ENCODE measurements at places on chromosomes 7 and 10.

GRCh38 chr10:78685466-78686103 is 383.2 kb upstream of the ZMIZ1 start:
- DNase-seq = no peak

DNA sequence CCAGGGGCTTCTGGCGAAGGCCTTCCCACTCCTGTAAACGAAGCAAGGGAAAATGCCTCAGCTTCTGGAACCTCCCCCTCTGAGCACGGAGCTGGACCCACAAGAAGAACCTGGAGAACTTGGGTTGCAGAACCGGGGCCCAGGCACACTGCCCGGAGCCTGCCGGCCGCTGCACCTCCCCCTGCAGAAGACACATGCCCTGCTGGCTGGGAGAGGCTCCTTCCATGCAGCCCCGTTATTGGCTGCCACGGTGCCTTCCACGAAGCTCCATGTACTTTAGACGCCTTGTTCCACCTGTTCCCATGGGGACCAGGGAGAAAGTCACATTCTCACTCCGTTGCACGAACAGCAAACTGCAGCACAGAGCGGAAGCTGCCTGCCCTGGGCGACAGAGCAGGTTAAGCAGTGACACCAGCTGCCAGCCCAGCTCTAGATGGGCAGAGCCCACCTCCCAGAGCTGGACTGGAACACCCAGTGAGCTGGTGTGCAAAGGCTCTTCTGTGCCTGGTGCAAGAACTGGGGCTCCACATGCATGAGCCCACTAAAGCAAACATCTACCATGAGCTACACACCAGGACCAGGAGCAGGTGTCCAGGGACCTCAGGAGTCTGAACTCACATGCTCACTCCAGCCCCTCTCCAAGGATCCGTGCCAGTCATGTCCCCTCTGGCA is 70.1 kb downstream of the TNS3 start:
- DNase-seq = no peak

DNA sequence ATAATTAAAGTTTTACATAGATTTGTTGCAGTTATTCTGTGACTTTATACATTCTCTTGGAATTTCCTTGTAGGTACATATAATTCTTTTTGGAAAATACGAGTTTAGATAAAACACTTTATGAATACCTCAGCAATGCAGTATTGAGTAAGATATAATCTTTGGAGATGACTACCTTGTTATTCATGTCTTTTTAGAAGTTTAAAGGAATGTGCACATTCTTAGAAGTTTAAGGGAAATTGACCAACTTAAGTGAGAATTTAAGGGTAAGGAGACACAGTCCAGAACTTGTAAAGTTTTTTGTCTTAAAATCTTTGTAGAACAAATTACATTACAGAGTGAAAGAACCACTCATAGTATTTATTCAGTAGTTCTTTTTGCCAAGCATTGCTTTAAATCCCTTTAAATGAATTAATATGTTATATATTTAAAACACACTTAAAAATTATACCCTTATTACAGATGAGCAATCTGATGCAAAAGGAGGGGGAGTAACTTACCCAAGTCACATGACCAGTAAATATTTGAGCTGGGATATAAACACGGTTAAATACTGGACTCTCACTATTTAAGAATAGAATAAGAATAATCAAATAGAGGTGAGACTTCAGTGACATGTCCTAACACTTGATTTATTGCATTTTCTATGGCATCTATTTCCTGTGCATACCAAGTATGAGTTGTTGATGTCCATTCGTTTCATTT is 139.5 kb upstream of the FERD3L start:
- DNase-seq = no peak

DNA sequence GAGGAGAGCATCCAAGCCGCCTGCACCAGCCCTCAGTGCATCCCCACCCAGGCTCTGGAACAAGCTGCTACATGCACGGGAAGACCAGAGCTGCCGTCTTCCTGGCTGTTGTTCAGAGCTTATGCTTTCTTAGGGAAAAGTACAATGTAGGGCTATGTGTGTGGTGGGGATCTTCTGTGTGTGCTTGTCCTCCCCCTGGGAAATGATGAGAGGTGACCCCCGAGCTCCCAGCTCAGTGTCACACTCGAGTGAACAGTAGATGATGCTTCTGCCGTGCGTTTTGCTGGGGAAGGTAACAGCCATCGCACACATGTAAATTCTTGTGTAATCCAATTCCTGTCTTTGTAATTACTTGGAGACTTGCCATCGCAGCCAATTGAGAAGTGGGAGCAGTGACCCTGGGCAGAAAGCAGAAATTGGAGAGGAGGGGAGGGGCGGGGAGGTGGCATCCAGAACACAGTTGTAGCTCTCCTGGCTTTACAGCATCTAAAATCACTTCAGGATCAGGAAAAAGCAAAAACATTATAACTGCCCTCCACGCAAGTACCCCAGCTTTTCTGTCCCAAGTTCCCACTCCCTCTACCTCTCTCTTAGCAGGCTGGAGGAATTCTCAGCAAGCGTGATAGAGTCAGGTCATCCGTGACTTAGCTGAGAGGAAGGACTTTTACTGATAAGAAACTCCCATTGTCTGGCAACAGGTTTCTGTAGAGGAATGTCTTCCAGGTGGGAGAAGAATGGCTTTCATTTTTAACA is 149.6 kb downstream of the TCF7L2 start:
- no peak for DNase-seq

DNA sequence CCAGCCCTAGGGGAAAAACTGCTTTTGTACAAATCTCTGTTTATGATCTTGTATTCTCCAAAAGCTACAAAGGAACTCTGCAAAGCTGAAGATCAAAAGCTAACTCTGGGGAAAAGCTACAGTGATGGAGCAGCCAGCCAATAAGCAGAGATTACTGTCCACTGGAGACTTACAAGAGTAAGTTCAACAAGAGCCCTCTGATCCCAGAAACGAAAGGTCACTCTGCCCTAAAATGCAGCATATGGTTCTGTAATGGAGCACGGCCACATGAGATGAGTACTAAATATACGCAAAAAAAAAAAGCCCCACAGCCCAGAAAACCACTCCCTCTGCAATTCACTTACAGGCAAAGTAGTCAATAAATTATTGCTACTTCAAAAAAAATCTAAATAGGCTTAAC is 60.1 kb downstream of the ERCC6 start:
- no peak for DNase-seq

GRCh38 chr10:129745186-129745750 is 218.8 kb downstream of the EBF3 start:
- DNase-seq = no peak

DNA sequence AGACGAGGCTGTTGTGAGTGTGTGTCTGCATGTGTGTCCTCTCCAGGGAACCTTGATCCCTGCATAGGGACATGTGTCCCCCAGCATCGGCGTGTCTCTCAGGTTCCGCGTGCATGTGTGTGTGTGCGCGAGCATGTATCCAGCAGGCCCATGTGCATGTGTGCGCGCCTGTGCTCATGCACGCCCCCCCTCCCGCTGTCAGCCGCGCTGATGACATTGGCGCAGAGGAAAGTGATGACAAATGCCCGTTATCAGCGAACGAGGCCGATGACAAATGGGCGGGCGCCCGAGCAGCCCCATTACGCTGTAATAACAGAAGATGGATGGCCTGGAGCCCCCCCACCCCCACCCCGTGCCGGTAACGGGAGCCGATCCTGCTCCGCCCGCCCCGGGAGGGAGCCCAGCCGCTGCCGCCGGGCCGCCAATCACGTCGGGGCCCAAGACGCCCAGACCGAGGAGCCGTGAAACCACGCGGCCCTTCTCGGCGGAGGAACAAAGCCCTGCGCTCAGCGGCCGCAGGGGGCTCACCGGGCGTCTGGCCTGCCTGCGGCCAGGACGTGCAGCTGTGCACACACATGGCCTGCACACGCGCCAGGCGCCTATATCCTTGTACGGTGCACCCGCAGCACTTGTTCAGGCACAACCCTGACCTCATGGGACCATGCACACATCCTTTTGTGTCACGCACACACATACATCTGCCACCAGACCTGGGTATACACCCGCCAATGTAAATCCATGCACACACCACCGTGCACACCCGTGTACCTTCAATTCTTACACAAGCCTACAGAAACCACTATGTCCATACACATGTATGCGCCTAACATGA is 21.5 kb downstream of the POLL start:
- DNase-seq = no peak

- no peak for DNase-seq
Observed at GRCh38 chr7:16644636-16645592, 640 bp downstream of the ANKMY2 start.

DNA sequence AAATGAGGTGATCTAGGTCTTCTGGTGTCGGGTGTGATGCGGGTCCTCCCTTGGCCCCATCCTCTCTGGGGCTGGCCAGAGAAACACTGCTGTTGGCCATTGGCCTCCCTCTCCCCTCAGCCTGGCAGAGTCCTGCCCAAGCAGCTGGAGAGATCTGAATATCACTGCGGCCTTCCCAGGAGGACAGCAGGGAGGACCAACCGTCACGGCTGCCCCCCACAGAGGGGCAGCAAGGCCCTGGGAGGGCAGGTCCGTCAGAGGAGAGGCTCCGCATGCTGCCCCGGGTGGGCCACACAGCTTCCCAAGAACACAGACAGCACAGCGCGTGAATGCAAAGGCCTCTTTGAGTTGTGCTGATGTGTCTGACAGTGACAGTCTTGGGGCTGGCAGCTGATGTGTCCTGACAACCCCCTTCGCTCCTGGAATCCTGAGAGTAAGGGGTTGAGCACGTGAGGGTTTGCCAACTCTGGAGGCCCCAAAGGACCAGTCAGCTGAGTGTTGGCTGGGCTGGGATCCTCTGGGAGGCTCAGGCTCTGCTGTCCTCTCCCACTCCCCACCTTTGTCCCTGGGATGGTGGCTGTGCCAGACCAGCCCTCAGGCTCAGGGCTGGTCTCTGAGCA is 132.5 kb upstream of the UNC5B start:
- DNase-seq = no peak

- DNase-seq = no peak
Observed at GRCh38 chr10:36349445-36350078, 707.5 kb upstream of the FZD8 start.

- DNase-seq = no peak
Observed at GRCh38 chr10:86601956-86602602, 52.3 kb upstream of the OPN4 start.

DNA sequence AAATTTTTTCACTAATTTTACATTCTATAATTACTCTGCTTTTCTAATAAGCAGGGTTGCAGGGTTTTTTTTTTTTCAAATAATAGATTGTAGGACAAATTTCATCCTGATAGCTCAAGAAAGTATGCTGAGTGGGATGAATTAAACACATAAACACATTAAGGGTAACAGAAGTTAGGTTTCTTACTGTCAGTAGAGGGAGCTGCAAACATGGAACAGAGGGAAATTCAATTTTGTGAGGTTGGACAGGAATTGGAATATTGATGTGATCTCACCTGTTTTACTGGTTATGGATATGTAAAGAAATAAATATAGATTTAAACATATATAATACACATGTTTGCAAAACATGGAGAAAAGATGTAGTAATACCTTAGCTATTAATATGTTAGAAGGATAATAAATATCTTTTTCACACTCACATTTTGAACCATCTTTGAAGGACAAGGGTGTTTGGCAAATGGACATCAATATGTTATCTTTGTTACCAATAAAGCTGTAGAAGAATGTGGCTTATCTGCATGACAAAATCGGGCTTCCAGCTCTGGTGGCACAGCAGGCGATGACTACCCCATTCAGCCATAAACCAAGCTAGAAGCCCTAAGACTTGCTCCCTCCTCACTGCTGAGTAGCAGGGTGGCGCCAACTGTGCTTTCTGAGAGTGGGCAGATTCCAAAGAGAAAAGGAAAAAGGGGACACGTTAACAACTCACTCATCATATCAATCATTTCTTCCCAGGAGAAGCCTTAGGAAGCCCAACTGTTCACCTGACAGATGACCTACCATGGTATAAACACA is 1257.4 kb downstream of the GATA3 start:
- DNase-seq = no peak

DNA sequence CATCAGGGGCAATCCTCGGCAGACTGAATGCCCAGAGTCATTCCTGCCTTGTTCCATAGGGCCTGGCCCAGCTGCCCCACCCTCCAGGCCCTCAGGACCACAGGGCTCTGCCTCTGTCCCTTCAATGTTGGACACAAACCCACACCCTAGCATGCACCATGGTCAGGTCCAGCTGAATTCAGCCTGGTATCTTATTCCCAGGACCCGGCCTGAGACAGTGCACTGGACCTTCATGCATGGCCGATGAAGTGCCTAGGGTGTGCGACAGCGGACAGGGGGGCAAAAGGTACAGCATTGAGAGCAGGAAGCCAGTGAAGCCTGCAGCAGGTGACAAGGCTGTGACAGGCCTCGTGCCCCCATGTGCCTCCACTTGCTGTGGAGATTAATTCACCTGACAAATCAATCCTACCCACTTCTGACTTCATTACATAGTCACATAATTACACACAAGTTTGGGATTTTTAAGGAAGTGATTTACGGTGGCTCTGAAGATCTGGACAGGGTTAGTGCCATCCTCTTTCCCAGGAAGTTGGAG is 261.9 kb downstream of the GRID1 start:
- no peak for DNase-seq

DNA sequence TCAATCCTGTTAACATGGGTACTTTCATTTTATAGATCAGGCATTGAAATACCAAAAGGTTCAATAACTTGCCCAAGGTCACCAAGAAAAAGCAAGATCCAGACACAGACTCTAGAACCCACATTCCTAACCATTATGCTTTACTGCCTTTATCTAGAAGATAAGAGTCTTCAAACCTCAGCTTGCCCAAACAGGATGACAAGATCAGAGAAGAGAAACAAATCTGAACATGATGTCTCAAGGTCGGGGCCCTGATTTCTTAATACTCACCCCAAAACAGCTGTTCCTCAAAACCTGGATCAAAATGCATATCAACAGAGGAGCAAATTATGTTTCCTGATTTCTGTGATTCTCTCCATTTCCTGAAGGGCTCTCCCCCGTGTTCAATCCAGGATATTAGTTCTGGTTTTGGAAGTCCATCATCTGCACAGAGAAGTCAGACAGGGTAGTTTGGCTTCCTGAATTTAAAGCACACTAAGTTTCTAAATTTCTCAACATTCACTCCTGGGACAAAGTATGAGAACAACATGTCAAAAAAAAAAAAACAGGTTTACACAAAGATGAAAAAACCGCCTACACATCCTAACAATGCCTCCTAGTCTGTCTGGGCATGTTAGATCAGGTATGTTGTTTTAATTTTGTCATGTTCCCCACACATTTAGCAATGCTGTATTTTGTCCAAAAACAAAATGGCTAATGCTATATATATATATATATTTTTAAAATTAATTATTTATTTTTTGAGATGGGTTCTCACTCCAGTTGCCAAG is 16.2 kb downstream of the ZNF786 start:
- DNase-seq = no peak
